Camera-type eye (tissue), 1 donor: ENCODE measurements at places on chromosomes 4 and X. TPM values are rescaled to one million over a fixed set of nuclear protein-coding genes. Genes with fewer than 3 reads are reported as not detected.

Gene KCNIP4
- 16.3 TPM for total RNA-seq

Gene PCDH19
- total RNA-seq, result 28.6 TPM

Gene RBMX2
- total RNA-seq, result 19.4 TPM

Gene RGN
- 11.4 TPM for total RNA-seq

Gene NOCT
- total RNA-seq, result 22.3 TPM

Gene XAGE1A
- total RNA-seq, result not detected

Gene EDA
- total RNA-seq, result 9.0 TPM

Gene USP51
- 9.1 TPM for total RNA-seq

Gene GNRHR
- 0.22 TPM for total RNA-seq

Gene GPR50
- total RNA-seq, result not detected

Gene FAAH2
- 3.1 TPM for total RNA-seq

Gene TMPRSS11D
- 0.71 TPM for total RNA-seq

Gene CT45A2
- total RNA-seq, result not detected

Gene TLR1
- total RNA-seq, result 9.6 TPM

Gene PAGE2
- total RNA-seq, result not detected

Gene LPAR4
- 7.6 TPM for total RNA-seq

Gene UCP1
- 0.33 TPM for total RNA-seq

Gene PLK4
- 15.7 TPM for total RNA-seq

Gene GJB1
- 0.49 TPM for total RNA-seq

Gene ODAPH
- total RNA-seq, result not detected

Gene WAS
- 3.5 TPM for total RNA-seq

Gene SMIM31
- 0.11 TPM for total RNA-seq

Gene MTNR1A
- total RNA-seq, result 1.6 TPM

Gene SSX4B
- not detected for total RNA-seq

Gene PABPC4L
- total RNA-seq, result 8.8 TPM

Gene DDIT4L
- 8.5 TPM for total RNA-seq

Gene CABS1
- total RNA-seq, result not detected
